ENCODE measurements at places on chromosomes 1 and 21. TPM values are rescaled to one million over a fixed set of nuclear protein-coding genes. Genes with fewer than 3 reads are reported as not detected.

Gene AIRE
- 14.3 TPM for polyA plus RNA-seq

Gene BLACAT1
- 0.88 TPM for polyA plus RNA-seq

Gene YIPF1
- polyA plus RNA-seq = 25.0 TPM

Gene CCDC24
- polyA plus RNA-seq = 23.4 TPM

Gene CLCA2
- 1.0 TPM for polyA plus RNA-seq

DNA sequence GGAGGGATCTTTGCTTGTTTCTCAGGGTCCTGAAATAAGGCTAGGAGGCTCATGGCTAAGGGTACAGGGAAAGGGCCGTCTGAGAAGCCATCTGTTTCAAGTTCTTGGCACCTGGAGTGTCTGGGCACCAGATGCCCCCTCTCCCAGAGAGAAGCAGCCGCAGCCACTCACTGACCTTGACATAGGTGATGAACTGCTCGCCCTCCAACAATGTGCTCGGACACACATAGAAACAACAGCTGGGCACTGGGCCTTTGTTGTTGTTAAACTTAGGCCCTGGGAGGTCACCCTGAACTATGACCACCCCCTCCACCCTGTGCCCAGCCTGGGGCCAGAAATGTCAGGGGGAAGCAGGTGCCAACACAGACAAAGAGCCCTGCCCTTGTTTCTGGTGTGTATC, 9.2 kb upstream of the TNNI1 start:
- no peak for DNase-seq

DNA sequence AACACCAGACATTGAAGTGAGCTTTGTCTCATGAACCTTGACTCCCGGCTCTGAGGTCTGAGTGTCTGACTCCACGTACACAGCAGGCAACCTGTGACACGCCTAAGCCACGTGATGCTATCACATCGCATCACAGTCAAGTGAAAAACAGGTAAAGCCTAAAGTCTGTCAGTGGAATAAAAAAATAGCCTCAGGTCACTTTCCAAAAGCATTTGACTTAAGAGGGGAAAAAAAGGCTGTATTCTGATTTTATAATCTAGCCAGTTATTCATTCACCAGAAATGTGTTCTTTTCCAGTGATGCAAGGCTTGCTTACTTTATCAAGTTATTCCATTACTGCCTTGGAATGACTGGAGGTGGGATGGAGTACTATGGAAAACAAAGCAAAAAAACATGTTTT, 163.2 kb upstream of the HMCN1 start:
- peak; percentile 93 for DNase-seq

GRCh38 chr1:23742670-23743286, 493 bp upstream of the ELOA start:
- no peak for DNase-seq

DNA sequence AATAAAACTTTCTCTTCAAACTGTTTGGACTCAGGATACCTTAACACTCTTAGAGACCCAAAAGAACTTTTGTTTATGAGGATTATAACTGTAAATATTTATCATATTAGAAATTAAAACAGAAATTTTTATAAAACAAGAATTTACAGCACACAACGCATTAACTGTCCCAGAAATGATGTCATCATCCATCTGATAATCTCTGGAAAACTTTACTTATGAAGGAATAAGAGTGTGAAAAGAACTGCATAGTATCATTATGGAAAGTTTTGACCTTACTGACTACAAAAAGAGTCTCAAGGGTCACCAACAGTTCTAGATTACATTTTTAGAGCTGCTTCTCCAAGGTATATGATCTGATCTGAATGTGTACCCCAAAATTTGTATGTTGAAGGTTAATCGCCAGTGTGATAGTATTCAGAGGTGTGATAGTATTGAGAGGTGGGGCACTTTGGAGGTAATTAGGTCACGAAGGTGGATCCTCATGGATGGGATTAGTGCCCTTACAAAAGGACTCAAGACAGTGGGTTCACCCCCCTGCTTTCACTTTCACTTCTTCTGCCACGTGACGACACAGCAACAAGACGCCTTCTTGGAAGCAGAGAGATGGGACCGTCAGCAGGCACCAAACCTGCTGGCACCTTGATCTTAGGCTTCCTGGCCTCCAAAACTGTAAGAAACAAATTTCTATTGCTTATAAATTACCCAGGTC, 95.7 kb upstream of the NR5A2 start:
- no peak for DNase-seq

DNA sequence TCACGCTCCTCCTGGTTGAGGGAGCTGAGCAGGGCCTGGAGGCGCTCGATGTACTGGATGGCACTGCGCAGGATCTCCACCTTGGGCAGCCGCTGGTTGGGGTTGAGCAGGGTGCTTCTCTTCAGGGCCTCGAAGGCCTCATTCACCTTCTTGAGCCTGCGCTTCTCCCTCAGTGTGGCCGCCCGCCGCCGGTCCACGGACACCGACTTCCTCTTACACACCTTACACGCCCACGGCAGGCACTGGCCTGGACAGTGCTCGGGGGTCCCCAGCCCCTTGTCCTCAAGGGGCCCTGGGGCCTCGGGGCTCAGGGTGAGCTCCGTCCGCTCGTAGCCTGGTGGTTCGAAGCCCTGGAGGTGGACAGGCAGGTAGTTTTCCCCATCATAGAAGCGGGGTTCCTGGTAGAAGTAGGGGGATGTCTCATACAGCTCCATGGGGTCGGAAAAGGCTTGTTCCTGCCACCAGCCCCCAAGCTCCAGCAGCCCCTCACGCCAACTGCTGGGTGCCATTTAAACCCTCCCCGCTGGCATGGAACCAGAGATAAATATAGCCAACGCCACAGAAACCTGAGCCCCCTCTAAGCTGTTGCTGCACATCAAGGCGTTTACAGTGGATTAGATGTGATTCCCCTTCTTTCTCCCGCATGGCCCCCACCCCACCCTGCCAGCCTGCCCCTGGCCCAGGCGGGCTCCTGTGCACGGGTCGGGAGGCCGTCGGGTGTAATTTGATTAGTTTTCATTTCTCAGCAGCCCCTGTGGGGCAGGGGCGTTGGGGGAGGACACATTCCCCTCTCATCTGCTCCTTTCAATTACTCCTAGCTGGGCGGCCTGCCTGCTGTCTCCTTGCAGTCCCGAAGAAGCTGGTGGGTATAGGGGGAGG, at the start of gene MYOG:
TSS of gene MYOG (minus strand) at position 485 of the 879 bp plus-strand sequence. CDS start at position 434, 51 bp downstream.
- no peak for DNase-seq

DNA sequence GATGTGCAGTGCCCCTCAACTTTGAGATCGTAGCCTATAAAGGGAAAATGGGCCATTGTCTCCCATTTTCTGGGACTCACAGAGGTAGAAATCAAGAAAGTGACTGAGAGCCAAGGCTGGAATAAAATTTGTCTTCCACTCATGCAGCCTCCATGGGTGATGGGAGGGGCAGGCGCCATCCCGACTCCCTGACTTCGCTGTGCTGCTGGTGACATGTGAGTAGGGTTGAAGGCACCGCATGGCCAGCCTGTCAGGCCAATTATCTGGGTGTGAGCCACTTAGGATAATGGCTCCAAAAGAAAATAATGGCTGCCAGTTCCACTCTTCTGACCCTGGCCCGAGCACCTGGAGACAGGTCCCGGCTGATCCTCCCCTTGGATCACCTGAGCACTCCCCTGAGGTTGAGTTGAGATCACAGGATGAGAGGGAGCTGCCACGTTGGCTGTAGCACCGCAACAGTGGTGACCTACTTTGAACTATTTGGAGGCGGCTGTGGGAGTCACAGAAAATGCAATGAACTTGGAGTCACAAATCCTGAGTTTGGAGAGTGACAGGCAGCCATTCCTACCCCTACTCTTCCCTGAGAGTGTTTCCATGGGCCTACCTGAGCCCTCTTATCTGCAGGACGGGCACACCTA, 26.3 kb downstream of the CAPN9 start:
- no peak for DNase-seq

DNA sequence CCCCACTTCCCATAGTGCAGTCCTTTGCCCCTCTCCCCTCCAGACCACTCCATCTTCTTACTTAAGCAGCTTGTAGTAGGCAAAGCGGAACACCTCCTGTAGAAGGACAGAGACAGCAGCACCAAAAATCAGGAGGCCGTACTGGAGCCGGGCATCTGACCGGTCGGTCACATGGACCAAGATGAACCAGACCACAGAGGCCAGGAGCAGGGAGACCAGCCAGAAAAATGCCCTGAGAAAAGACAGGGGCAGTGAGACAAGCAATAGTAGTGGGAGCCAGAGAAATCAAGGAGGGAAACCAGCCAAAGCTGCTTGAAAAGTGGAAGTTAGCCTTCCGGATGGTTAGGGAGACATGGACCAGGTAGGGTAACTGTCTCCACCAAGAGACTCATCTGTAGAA, 920 bp downstream of the APH1A start:
- DNase-seq = no peak

DNA sequence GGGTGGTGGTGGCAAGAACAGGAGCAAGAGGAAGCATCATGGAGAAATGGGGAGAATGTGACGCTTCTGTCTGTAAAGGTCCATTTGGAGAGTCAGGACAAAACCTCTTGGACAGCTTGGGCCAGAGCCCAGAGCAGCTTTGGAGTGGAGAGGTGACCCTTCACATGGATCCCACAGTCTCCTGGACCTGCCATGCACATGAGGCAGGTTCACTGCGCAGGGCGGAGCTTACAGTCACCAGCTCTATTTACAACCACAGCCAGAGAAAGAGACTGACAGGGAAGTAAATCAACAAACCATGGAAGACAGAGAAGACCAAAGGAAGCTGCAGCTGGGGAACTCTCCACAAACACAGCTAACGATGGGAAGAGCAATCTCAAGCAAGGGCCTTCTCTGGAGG, 828 bp upstream of the RGS8 start:
- no peak for DNase-seq

- DNase-seq = no peak
These were observed 83.5 kb downstream of the DENND1B start for GRCh38 chr1:197691816-197692215.

- DNase-seq = no peak
These were observed 38.8 kb upstream of the ADORA3 start for GRCh38 chr1:111542187-111542586.

GRCh38 chr21:34807146-34807880, 138.5 kb downstream of the CLIC6 start:
- DNase-seq = no peak
